Activated naive CD8-positive, alpha-beta T cell treated with anti-CD3 and anti-CD28 coated beads, Interleukin-2, amount 10 ng/mL, durations not matched to agents 7 days and 5 days (primary cell): ENCODE measurements at places on chromosomes 13 and 19.
A peak's percentile ranks its signal among the peaks of the same experiment; 100 is the strongest.

- no peak for DNase-seq
Measured at GRCh38 chr13:97768134-97768533, 185.3 kb upstream of the IPO5 start.

DNA sequence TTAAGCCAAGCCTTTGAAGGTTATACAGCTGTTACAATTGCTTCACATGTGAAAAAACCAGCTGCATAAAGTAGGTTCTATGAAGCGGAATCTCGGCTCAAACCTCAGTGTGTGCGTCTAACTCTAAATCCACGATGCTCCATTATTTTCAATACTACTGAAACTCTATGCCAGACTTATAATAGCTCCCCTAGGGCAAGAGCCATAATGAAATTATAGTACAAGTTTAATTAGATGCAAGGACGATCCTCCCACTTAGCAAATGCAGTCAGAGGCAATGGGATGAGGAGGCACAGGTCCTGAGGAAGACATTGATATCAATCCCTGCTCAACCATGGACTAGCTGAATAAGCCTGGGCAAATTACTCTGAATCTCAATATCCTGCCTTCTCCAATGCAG is 31.1 kb downstream of the SLC7A1 start:
- DNase-seq: no peak

DNA sequence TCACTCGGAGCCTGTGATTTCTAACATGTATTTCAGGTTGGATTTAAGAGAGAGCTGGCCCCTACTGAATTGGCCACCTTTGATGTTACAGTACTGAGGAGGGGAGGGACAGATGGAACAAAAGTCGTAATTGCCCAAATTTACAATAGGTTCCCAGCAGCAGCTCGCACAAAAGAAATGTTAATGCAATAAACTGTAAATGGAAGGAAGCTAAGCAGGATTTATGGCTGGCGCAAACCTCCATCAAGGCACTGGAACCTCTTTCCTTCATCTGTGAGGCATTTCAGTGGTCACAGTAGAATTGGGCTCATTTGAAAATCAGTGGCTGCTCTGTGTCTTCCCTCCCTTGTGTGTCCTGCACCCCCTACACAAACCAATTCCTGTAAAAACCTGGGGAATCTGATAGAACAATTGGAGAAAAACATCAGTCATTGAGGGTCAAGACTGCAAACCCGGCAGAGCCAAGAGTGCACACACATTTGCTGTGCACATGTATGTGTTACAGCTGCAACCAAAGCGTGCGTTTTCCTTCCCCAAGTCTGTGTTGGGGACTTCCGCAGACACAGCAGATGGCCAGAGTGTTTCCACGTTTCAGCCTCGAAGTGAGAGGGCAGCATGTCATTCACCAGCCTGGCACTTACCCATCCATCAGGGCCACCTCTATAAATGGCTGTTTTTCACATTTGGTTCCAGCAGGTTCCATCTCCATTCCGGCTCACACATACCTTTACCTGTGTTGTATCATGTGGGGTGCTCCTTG is 192.8 kb downstream of the TM9SF2 start:
- no peak for DNase-seq

DNA sequence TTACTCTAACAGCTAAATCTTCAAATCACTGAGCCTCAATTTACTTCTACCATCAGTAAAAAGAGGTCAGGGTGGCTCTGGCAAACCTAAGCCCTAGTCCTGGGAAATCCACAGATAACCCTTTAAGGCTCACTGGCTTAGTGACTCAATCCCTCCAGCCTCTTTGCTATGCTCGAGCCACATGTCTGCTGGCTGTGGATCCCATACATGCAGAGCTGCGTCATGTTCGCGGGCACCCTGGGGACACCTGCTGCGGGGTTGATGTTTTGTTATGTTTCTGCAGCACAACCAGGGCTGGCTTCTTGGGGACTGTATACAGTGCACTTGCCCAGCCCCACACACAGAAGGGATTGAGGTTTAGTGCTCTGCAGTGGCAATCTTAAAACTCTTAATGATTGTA is 41.6 kb upstream of the C13orf42 start:
- DNase-seq: no peak

- peak; percentile 51 for DNase-seq
Measured at GRCh38 chr13:50611117-50611781, 232.2 kb downstream of the DLEU7 start.

DNA sequence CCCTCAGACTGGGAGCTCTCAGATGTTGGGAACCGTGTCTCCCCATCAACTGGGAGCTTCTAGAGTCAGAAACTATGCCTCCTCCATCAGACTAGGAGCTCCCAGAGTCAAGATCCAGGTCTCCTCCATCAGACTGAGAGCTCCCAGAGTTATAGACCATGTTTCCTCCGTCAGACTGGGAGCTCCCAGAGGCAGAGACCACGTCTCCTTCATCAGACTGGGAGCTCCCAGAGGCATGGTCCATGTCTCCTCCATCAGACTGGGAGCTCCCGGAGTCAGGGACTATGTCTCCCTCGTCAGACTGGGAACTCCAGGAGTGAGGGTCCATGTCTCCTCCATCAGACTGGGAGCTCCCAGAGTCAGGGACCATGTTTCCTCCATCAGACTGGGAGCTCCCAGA is 10.0 kb downstream of the CEACAM16 start:
- DNase-seq: no peak

DNA sequence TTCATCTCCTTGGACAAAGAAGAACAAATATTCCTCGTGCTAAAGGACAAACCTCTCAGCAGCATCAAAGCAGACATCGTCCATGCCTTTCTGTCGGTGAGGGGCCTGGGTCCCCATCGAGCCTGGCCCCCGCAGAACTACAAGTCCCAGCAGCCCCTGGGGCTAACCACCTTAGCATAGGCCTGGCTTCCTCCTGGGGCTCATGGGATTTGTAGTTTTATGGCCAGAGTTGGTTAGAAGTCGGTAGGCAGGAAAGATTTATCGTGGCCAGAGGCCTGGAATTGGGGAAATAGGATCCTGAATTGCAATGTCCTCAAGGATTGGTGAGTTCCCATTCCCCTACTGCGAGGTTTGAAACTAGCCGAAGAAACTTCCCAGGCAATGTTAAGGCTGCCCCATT is 19.6 kb downstream of the TMEM150B start:
- DNase-seq: peak; percentile 52

- DNase-seq: peak; percentile 48
Measured at GRCh38 chr19:52941941-52942385, 18.7 kb upstream of the ZNF888 start.

DNA sequence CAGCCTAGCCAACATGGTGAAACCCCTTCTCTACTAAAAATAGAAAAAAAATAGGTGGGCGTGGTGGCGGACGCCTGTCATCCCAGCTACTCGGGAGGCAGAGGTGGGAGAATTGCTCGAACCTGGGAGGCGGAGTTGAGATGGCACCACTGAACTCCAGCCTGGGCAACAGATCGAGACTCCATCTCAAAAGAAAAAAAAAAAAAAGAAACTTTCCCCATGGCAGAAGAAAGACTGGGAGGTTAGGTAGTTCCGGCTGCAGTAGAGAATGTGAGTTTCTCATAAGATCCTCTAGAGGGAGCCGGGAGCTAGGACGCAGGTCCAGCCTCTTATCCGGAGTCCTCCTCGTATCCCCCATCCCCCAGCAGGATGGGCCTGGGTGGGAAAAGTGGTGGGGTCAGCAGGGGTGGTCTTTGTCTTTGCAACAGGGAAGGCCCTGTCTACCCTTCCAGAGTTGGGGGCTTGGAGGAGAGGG is 13.2 kb upstream of the CREB3L3 start:
- DNase-seq: peak; percentile 49

DNA sequence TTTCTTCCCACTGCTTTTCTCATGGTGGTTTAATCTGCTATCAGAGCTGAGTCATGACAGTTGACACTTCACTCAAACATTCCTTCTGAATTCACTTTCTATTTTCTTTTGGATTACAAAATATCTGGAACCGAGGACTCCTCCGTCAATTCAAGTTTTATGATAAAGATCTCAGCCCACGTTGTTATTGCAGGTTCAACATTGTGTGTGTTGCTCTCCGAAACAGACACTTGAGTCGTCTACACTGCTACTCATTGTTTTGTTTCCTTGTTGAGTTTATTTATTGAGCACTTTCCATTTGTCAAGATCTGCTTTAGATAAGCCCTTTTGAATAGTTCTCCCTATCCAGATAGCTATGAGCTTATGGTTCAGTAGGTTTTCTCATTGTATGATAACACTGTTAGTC is 636.1 kb upstream of the GPC6 start:
- DNase-seq: no peak

- no peak for DNase-seq
Measured at GRCh38 chr19:31279436-31279765, 69.8 kb downstream of the TSHZ3 start.

DNA sequence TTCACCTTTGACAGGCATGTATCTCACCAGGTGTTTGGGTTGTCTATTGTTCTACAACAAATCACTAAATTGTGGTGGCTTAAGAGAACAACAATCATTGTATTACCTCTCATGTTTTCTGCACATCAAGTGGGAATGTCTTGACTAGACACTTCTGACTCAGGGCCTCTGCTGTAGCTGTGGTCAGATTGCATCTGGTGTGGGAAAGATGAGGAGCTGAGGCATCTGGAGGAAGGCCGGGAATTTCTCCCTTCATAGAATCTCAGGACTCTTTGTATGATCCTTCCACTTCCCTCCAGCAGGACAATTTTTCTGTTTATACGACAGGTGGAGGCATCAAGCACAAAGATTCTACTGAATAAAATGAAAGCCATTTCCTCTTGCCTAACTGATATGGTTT is 511.8 kb upstream of the NBEA start:
- no peak for DNase-seq

GRCh38 chr13:73898276-73898675 is 235.9 kb downstream of the KLF12 start:
- no peak for DNase-seq

DNA sequence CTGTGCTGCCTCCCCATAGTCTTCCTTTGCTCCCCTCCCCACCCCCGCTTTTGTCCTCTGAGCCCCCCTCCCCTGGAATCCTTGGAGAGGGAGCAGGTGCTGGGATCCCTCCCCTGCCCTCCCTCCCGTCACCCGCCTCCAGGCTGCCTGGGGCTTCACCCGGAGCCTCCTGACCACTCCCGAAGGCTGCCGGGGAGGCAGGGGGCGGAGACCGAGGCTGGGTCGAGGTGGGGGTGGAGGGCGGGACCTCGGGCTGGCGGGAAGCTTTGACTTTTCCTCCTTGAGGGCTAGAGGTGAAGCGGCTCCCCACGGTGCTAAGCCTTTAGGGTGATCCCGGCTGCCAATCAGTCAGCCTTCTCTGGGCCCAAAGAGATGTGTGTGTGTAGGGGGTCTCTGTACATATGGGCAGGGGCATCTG is 1.5 kb downstream of the KMT5C start:
- peak; percentile 67 for DNase-seq
